IPS DF 6.9 (cell line): ENCODE measurements at places on chromosomes 3 and 15.

DNA sequence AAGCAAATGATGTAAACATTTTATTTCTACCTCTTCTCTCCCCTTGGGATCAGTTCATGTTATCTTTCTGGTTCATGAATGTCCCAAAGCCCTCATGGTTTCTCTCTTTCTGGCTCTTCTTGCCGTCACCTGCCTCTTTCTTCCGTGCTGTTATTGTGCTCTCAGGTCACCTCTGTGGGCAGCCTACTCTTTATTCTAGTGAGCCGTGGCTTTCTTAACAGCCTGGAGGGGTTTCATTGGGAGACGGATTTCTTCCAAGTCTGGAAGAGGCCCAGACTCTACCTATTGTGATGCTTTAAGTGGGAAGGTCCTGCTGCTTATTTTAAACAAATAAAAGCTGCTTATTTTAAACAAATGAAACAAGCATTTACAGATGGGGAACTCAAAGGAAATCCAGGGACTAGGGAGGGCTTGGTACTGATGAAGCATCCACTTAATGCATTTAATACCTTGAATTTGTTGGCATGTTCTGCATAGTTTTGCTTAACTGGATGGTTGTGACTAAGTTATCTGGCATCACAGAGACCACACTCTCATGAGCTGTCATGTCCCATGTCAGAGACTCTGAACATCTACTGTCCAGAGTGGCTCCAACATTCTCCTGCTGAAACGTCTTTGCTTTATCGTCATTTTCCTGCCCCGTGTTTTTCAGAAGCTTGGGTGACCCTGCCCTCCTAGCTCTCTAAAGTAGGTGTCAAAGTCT is 443.3 kb downstream of the GABRG3 start:
- no peak for DNase-seq

GRCh38 chr3:173930251-173930650 is 532.7 kb downstream of the NLGN1 start:
- no peak for DNase-seq

DNA sequence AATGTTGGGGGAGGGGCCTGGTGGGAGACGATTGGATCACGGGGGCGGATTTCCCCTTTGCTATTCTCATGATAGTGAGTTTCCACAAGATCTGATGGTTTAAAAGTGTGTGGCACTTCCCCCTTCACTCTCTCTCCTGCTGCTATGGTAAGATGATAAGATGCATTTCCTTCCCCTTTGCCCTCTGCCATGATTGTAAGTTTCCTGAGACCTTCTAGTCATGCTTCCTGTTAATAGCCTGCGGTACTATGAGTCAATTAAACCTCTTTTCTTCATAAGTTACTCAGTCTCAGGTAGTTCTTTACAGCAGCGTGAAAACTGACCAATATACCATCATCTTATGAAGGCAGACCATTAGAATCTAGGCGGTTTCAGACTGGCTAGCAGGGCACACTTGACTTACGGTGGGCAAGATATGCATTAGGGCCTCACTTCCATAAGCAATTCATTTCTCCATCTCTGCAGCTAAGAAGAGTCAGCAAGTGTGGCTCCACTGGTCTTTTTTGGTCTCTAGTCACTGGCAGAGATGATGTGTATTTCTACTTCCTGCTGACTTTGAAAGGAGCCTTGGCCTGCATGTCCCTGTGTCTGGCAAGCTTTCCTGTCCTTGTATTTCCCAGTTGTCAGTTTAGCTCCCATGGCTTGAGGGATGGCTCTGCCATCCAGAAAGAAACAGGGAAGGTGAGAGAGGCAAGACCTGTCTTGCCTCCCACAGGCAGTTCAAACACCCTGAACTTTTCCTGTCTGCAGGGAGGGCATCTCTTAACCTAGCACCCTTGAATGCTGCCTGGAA is 109.0 kb upstream of the ADAMTS9 start:
- no peak for DNase-seq

DNA sequence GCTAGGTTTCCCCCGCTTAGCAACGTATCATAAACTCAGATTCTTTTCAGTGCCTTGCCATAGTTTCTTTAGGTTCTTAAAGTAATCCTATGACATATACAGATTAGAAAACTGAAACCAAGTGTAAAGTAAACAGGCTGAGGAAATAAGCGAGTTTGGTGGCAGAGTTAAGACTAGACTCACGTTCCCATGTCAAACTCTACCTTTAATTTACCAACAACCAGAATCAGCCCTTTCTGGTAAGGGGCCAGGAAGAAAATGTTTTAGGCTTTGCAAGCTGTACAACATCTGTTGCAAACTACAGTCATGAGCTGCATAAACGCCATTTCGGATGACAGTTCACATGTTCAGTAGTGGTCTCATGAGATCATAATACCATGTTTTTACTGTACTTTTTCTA is 128.0 kb upstream of the PRICKLE2 start:
- DNase-seq, result no peak

GRCh38 chr3:195101001-195101583 is 169.9 kb downstream of the XXYLT1 start:
- DNase-seq, result no peak

DNA sequence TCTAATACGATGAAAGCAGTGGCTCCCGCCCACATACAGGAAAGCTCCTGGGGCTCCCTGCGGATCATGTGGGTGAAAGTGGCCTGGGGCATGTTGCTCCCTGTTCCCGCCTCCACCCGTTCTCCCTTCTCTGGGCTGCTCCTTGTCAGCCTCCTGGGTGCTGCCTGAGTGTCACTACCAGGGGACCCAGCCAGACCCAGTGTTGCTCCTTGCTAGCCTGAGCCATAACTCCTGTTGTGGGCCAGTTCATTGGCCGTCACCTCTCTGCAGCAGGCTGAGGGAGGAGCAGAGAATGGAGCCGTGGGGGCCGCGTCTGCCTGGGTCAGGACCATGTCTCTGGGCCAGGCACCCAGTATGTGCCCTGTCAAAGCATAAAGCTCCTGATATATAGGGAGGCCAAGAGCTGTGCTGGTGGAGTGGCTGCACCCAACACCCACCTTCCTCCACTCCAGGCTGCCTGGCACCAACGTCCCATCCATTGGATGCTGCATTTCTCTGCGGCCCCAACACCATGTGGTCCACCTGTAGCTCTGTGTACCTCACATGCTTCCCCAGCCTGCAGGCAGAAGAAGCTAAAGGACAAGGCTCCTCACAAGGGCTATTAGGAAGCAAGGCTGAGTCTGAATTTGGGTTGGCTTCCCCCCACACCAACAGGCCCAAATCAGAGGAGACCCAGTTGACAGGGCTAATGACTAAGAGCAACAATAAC is 40.5 kb downstream of the KLF13 start:
- DNase-seq, result no peak

DNA sequence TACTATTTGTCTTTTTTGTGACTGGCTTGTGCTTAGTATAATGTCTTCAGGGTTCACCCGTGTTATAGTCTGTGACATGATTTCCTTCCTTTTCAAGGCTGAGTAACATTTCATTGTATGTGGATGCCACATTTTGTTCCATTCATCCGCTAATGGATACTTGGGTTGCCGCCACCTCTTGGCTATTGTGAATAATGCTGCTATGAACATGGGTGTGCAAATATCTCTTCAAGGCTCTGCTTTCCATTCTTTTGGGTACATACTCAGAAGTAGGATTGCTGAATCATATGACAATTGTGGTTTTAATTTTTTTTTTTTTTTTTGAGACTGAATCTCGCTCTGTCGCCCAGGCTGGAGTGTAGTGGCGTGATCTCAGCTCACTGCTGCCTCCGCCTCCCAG is 15.4 kb downstream of the CRTC3 start:
- DNase-seq, result no peak

DNA sequence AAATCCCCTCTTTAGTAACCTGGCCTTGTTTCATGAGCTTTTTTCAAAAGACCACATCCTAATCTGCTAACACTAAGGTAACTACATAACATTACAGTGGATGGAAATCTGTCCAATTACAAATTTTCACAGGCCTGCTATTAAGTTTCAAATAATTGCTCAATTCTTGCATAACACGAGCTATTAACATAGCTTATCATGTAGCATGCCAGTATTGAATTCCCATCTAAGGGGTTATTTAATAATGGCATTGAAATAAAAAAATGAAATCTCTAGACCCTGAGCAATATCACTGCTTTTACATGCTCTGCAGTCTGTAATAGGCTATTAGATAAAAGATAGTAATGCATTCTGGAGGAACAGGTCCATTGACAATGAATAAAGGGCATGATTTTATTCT is 748.3 kb upstream of the NECTIN3 start:
- DNase-seq, result no peak

DNA sequence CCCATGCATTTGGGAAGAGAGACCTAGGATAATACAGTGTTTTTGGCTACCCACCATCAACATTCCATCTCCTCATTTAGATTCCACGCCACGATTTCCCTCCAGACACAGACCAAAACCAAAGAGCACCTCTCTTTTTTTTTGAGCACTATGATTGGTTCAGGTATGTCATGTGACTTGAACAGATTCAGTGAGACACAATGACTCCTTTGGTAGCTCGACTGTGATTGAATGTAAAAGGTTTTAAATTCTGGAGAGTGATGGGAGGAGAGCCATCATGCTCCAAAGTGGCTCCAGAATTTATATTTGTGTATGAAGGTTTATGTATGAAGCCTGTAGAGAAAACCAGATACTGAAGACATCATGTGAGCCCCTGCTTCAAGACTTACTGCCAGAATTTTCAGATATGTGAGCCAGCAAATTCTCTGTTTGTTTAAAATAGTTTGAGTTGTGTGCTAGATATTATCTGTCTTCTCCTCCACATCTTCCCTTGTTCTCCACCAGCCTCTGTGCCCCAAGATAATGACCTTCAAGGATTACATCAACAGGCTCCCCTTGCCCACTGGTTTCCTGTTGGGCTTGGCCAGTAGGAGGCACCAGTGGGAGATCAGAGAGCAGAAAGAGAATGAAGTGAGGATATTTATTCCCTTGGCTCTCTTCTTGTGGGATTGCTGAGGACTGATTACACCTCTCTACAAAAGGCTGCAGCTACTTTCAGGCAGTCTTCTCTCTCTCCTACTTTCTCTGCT is 12.5 kb downstream of the MYD88 start:
- DNase-seq, result no peak
